ENCODE measurements at places on chromosomes 3 and 15.

DNA sequence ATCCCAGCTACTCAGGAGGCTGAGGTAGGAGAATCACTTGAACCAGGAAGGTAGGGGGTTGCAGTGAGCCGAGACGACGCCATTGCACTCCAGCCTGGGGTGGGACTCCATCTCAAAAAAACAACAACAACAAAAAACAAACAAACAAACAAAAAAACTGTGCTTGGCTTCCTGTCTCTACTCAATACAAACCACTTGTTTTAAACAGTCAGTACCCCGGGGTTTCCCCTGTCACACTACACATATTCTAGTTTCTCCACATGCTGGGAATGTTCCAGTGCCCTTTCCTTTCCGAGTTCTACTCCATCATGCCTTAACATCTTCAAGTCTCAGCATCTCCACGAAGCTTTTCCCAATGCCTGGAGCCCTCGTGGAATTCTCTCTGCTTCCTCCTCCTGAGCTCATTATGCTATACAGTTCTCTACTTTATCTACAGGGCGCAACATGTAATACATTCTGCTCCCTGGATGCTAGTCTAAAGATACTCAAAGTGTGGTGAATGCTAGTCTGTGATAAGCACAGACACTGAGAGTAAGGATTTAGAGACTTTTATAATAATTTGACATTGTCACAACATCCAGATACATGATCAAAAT is 7.8 kb downstream of the EMC3 start:
- no peak for DNase-seq

- no peak for DNase-seq
Measured at GRCh38 chr3:190119461-190120268, 1.0 kb downstream of the P3H2 start.

GRCh38 chr3:30428251-30428650 is 178.2 kb upstream of the TGFBR2 start:
- DNase-seq = no peak

- DNase-seq = no peak
Measured at GRCh38 chr3:170322566-170323269, 34.8 kb upstream of the SKIL start.

GRCh38 chr15:69715210-69715609 is 262.6 kb downstream of the RPLP1 start:
- DNase-seq = no peak

- no peak for DNase-seq
Measured at GRCh38 chr15:59335207-59335786, 37.4 kb downstream of the MYO1E start.
